ENCODE measurements at places on chromosomes 12 and 14.

GRCh38 chr14:54435500-54435981 is 5.6 kb downstream of the CNIH1 start:
- DNase-seq, result peak; percentile 25

DNA sequence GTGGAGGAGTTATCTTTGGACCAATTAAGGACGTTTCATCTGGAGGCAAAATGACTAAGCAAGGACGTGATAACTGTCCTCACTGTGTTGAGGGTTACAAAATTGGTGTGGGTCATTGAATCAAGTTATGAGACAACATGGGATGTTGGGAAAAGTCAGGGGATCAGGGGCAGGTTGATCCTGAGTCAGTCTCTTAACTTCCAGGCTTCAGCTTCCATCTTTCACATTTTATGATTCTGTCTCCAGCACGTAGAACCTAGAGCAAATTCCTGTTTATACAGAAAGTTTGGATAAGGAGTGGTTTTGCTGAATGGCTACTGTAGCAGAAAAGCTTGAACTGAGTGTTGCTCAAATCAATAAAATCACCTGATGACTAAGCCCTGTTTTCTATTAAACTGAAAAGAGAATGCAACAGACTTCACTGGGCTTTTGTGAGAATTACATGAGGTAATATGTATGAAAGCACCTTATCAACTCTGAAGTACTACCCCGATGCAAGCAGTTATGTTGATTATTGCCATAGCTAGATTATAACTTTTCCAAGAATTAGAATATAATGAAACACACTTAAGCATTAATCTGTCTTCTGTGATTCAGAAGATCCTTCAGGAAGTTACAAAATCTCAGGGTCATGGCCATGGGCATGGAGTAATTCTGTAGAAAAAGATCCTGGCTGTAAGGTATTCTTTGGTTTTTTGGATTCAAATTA is 184.8 kb downstream of the ETV6 start:
- no peak for DNase-seq

- DNase-seq, result no peak
Observed at GRCh38 chr14:56694609-56695008, 115.0 kb downstream of the TMEM260 start.

- no peak for DNase-seq
Observed at GRCh38 chr14:57246933-57247657, 21.6 kb downstream of the EXOC5 start.

DNA sequence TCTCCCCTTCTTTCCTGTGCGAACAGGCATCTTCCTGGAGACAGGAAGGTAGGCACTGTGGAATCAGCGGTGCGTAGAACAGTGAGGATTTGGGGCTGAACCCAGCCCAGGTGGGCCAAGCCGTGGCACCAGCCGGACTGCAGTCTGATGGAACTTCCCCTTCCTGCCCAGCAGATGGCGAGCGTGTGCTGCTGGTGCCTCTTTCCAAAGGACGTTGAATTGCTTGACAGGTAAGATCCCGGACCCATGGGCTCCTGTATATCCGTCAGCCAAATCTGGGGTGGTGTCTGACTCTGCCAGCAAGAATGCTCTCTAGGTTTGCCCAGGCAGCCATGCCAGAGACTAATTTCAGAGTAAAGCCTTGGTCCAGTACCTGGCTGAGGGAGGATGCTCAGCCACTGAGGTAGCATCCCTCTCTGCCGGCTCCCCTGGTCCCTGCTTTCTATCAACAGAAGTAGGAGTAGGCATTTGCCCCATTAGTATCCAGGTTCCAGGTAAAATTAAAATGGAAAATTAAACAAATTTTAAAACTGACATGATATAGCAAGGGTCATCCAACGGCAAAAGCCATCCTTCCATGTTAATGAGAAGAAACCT is 21.1 kb upstream of the KCNA5 start:
- DNase-seq, result peak; percentile 42

GRCh38 chr14:105481886-105482457 is 4.7 kb upstream of the CRIP1 start:
- peak; percentile 93 for DNase-seq

- DNase-seq, result no peak
Observed at GRCh38 chr12:89919241-89919906, 210.7 kb upstream of the ATP2B1 start.

DNA sequence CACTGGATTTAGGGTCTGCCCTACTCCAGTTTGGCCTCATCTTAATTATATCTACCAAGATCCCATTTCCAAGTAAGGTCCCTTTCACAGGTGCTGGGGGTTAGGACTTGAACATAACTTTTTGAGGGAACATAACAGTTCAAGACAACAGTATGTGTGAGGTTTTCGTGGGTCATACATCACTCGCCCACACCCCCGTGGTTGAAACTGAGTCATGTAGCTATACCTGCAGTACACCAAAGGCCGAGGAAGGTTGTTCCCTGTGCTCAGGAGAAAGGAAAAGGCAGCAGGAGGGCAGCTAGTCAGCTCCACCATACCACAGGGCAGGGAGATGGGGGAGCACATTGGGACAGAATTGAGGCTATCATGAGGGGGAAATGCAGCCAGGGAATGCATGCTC is 167.0 kb downstream of the PPM1H start:
- peak; percentile 57 for DNase-seq

GRCh38 chr14:93655078-93655750 is 133.1 kb downstream of the PRIMA1 start:
- DNase-seq, result peak; percentile 2
